ENCODE measurements at places on chromosomes 12 and 14.

DNA sequence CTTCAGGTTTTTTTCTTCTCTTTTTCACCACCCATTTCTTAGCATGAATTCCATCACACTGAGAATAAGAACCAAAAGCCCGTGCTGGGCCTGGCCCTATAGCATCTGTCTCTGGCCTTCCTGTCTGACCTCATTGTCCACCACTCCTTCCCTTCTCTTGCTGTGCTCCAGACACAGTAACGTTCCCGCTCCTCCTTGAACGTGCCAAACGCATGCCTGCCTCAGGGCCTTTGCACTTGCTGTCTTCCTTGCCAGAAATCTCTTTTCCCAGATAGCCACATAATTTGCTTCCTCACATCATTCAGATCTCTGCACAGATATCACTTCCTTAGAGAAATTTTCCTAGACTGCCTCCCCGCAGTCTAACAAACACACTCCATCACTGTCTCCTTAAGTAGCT is 119.6 kb upstream of the CPSF6 start:
- no peak for DNase-seq

- DNase-seq = no peak
Measured at GRCh38 chr12:39440781-39441180, 2.1 kb downstream of the KIF21A start.

DNA sequence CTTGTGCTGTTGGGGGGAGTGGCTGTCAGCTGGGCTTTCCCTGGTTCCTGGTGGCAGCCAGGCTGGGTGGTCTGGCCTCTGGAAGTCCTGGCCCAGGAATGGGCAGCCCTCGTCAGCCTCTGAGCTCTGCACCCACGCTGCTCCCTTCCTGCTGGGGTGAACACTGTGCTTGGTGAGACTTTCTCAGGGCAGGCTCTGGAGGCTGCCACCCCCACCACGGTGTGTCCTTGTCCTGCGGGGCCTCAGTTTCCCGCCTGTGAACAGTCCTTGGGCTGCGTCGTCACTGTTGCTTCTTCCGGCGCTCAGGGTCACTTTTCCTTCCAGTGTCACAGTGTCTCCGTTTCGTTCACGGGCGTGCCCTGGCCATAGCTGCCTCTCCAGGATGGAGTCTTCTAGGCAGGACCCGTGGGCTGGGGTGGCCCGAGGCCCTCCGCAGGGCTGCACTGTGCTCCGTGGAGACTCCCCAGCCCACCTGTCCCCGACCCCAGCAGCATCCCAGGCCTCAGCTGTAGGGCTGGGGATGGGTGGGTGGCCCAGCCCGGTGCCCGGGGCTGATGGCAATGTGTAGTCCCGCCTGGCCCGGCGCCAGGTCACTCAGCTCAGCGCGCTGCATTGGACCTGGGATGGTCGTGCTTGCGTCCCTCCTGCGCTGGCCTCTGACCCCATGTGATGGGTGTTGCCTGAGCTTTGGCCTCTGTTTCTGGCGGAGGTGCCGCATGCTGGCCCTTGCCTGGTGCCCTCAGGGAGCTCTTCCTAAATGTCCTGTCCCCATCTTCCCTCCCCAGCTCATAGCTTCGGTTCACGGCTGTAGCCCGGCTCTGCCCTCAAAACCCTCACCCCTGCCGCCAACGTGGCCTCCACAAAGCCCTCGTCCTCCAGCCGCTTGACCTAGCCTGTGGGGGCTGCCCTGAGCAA is 6.8 kb downstream of the KIF26A start:
- no peak for DNase-seq

- DNase-seq = no peak
Measured at GRCh38 chr12:30461026-30461615, 234.5 kb downstream of the IPO8 start.

GRCh38 chr12:76964784-76965571 is 86.2 kb upstream of the CSRP2 start:
- DNase-seq = no peak

- DNase-seq = no peak
Measured at GRCh38 chr14:103065861-103066260, 8.5 kb upstream of the CDC42BPB start.

GRCh38 chr14:48974994-48975393 is 611.2 kb downstream of the RPS29 start:
- no peak for DNase-seq

DNA sequence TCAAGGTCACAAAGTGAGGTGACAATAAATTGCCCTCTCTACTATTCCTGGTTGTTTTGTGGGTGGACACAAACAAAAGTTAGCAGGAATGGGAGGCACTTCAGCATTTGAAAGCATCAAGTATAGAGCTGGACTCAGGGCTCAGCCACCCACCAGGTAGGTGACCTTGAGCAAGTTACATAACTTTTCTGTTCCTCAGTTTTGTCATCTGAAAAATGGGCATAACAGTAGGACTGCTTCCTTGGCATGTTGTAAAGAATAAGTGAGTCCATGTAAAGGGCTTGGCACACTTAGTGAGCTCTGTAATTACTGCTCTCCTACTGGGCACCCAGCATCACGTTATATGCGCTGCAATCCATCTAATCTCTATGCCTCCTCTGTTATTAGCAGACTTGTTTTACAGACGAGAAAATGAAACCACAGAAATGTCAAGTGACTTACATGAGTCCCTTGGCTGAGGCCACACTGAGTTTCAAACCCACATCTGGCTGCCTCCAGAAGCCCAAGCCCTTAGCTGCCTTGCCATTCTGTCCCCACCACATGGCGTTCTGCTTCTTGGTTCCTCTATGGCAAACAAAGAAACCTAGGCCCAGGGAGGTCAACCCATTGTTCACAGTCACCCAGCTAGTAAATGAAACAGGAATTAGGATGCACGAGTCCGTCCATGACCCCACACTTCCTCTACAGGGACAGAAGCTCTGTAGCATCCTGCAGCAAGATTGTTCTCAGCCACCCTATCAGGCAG is 63.2 kb upstream of the SLC24A4 start:
- no peak for DNase-seq

DNA sequence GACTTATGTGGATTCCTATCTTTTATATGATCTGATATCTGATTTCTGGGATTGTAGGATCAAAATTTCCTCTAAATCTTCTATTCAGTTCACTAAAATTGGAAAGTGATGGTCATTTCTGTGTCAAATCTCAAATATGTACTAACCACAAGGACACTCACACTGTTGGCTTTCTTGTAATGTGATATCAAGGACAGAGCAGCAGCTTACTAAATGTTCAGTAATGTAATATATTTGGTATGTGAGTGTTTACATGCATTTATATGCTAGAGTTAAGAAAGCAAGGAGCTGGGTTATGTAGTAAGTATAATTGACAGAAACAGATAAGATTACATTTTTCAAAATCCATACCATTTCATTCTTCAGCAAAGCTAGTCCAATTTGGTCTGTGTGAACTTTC is 16.5 kb downstream of the PUS7L start:
- no peak for DNase-seq
